Neural crest cell (in vitro differentiated cells): ENCODE measurements at places on chromosomes 12 and 14.

DNA sequence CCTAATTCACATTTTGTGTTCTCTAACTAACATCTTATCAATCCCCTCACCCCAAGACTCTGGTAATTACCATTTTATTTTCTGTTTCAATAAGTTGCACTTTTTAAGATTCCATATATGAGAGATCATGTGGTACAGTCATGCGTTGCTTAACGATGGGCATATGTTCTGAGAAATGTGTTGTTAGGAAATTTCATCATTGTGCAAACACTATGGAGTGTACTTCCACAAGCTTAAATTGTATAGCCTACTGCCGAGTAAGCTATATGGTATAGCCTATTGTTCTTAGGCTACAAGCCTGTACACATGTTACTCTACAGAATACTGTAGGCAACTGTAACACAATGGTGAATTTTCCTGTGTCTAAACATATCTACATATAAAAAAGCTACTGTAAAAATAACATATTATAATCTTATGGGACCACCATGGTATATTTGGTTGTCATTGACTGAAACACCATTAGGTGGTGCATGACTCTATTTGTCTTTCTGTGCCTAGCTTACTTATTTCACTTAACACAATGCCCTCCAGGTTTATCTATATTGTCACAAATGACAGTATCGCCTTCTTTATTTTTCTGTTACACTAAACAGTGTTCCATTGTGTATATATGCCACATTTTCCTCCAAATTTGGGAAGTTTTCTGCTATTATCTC is 473.4 kb upstream of the LMO3 start:
- no peak for DNase-seq

DNA sequence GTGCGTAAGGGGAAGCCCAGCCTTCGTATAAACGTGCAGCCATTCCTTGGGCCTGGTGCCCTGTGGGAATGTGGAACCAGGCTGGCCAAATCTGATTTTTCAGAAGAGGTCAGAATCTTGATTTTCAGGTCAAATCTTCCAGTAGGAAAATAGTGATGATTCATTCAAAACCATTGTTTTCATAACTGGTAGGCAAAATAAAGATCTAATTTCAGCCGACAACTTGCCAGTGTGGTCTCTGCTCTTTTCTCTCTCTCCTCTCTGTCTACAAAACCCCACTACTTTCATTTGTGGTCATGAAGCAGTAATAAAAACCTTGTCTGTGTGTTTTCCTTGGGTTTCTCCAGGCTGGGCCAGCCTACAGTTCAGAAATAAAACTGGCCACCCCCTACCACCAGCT is 135.1 kb downstream of the RBM19 start:
- no peak for DNase-seq

- no peak for DNase-seq
Observed at GRCh38 chr14:96881713-96882112, 84.5 kb downstream of the VRK1 start.

DNA sequence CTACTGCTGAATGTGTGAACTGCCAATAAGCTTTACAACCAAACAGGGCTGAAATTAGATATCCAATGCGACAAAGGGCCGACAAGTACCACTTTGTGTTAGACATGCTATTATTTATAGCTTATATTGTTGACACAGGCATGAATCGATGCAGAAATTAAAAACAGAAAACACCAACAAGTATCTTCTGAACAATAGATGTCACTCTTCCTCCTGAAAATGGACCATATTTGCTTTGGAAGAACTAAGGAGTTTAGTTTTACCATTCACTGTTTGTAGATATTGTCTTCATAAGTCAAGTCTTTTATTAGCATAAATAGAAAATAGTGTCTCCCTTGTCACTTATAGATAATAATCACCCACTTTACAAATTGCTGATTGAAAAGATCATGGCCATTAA is 86.5 kb downstream of the LRIG3 start:
- DNase-seq = no peak

GRCh38 chr12:52438305-52439301 is 4.4 kb upstream of the KRT75 start:
- no peak for DNase-seq

- DNase-seq = no peak
Observed at GRCh38 chr14:105850853-105851581, 324.6 kb downstream of the TMEM121 start.

GRCh38 chr14:26794731-26795130 is 196.9 kb upstream of the NOVA1 start:
- DNase-seq = no peak

DNA sequence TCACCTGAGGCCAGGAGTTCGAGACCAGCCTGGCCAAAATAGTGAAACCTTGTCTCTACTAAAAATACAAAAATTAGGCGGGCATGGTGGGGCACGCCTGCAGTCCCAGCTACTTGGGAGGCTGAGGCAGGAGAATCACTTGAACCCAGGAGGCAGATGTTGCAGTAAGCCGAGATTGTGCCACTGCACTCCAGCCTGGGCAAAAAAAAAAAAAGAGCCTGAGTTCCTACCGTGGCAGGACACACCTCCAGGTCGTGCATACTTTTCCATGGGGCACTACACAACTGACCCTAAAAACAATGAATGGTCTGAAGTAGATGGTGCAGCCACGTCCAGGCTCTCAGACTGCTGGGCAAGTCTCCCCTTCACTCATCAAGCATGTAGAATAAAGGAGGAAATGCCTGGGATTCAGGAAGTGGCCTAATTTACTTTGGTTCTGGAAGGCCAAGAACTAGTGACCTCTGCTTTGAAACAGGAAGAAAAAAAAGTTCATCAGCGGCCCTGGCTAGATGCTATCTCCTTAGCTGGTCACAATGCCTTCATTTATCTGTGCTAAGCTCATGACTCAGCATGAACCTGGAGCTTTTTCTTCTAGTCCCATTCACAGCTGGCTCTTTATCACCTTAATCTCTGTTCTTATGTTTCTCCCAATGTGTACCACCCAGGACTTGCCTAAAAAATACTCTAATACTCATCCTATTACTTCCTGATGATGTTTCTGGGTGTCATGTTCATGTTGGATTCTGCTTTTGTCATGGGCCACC is 55.8 kb upstream of the OR6J1 start:
- DNase-seq = no peak

DNA sequence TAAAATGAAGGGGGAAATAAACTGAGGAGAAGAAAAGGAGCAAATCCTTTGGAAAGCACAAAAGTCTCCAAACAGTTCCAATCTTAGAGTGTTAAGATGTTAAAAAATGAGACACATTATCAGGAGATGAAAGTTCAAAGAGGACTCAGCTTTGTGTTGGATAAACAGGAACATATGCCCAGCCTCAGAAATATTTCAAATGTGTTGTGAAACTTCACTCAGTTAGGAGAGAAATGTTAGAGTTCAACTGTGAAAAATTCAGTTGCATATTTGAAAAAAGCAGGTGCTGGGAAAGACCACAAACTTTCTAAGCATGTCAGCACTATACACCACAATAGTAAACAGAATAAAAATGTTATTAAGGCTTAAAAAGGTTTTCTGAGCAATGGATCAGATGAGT is 136.8 kb upstream of the PRKD1 start:
- DNase-seq = no peak

DNA sequence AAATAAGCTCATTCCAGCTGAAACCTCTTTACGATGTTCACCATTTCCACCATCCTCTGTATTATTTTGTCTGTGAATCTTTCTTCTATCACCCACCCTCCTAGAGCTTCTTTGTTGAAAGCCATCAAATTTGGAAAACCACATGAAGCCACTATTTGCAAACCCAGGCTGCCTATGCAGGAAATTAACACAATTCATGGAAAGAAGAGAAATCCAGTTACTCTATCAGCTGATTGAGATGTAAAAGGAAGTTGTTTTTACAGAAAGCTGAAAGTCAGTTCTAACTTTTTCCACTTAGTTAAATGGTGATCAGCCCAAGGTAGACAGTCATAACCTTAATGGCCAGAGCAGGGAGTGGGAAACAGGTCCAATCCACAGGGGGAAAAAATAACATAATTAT is 6.6 kb downstream of the RHOJ start:
- no peak for DNase-seq

GRCh38 chr14:69149461-69150244 is 3.3 kb downstream of the DCAF5 start:
- no peak for DNase-seq

DNA sequence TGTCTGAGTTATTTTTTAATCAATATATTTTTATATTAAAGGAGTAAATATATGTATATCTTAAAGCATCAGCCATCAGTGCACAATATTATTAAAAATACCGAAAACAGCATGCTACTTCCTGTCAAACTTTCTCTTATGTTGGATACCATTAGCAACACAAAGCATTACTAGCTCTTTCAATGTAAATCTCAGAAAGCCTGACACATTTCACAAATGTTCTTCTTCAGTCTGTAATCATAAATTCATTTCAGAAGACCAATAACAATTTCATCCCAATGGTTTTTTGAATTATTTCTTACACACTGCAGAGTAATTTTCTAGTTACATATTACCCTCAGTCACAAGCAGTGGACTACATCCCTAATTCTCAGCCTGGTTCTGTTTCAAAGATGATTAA is 226.9 kb downstream of the LRRK2 start:
- no peak for DNase-seq
